Fibroblast of skin of back (primary cell): ENCODE measurements at places on chromosomes 4 and X.

DNA sequence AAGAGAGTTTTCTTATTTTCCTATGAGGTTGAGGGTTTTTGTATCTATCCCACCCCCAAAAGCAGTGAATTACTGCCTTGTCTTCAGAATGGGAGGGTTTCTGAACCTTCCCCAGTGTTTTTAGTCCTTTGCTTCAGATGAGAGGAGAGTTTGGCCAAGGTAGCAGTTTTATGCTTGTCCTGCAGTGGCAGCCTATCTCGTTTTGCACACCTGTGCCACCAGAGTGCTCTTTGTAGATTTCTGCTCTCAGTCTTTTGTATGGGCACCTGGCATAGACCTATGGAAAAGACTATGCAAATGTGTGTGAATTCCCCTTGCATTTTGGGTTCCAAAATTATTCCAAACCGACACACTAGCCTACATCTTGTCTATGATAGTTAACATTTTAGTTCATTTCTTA is 5.8 kb downstream of the TBC1D19 start:
- no peak for DNase-seq

DNA sequence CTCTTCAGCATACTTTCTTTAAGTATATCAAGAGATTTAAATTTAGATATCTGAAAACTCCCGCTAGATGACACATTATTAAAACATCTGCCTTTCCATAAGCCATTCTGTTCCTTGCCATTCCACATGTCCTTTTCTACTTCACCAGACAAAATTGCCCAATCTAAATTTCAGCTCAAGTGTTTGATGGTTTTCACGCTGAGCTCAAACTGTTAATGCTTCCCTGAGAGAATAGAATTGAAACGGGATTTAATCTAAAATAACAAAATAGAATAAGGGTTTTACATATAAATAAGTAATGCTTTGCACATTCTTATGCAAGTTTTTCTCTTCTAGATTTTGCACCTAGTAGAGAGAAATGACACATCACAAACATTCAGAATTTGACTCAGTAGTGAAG is 764.5 kb upstream of the TENM3 start:
- peak; percentile 17 for DNase-seq

- no peak for DNase-seq
Observed at GRCh38 chr4:102246416-102246815, 98.9 kb downstream of the SLC39A8 start.

- no peak for DNase-seq
Observed at GRCh38 chrX:154091678-154092077, 5.8 kb downstream of the MECP2 start.

DNA sequence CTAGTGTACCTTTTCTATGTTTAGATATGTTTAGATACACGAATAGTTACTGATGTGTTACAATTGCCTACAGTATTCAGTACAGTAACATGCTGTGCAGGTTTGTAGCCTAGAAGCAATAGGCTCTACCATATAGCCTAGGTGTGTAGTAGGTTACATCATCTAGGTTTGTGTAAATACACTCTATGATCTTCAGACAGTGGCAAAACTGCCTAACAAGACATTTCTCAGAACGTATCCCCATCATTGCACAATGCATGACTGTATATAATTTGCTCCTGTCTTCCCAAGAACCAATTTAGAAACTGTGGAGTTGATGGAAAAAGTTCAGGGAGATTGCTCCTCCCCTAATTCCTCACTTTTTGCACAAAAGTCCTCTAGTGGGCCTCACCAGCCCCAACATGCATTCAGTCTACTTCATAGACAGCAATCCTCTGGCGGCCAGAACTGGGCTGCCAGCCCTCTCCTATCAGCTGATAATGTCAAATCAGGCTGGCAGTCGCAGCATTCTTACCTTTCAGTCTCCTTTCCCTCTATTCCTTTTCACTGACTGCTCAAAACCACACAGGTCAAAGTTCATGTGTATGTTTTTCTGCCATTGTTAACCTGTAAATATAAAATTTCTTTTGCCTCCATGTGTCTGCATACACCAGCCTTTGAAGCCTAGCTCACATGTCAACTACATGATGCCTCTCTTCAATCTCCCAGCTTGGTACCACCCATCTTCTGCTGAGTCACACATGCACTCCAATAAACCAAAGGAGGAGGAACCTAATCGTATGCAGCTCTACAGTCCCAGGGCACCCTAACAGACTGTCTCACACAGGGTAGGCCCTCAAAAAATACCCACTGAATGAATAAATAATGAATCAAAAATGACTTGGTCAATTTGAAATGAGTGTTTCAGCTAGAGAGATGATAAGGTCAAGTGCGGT is 32.0 kb downstream of the BCLAF3 start:
- no peak for DNase-seq

- no peak for DNase-seq
Observed at GRCh38 chr4:89871211-89871610, 23.4 kb upstream of the MMRN1 start.

GRCh38 chr4:84493092-84493850 is 5.8 kb downstream of the NKX6-1 start:
- DNase-seq, result peak; percentile 25

DNA sequence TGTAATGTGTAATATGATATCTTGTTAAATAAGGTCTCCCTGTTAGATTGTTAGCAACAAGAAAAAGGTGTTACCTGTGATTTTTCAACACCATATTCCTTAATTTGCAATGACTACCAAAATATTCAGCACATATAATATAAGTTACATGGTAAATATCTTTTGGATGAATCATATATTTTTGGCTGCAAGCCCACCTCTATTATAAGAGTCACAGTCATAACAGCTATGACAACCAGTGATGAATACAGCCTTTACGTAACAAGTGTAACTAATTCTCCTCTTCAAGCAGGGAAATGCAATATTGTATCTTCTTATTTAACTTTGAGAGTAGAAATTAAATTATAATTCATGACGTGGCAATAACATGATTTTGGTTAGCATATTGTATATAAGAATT is 187.0 kb downstream of the NLGN4X start:
- DNase-seq, result peak; percentile 45

GRCh38 chr4:98539299-98539698 is 119.1 kb downstream of the TSPAN5 start:
- no peak for DNase-seq

DNA sequence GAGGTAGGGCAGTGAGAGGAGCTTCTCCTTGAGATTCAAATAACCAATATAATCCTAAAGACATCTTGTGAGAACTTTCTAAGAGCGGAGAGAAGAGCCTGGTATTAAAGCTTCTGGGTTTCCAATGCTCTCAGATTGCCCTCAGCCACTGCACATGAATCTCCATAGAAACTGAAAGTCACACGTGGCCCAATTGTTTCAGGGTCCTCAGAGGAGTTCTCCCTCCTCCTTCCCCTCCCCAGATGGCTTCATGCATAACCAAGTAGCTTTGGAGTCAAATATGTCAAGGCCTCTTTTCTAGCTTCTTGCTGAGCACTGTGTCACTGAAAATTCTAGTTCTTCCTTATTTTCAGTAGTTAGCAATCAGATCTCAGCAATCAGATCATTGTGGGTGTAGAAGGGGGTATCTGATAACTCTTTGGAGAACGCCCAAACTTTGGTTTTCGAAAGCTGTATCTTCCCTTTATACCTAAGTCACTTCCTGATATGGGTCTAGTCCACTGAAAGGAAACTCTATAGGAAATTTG is 2.2 kb downstream of the BTK start:
- no peak for DNase-seq

DNA sequence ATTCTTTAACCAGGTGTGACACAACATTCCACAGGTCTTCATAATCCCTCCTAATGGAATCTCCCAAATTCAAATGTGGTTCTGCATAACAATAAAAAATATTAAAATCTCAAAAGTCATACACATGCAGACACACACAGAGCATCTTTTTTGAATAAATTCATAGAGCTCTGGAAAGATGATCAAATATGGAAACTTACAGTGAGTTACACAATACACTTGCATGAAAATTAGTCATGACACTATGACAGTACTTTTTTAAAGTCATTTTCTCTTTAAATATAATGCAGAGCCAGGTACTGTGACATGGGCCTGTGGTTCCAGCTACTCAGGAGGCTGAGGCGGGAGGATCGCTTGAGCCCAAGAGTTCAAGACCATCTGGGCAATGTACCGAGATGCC is 38.9 kb downstream of the DDX60L start:
- no peak for DNase-seq

- DNase-seq, result peak; percentile 25
Observed at GRCh38 chr4:76655566-76656479, 220.8 kb downstream of the SHROOM3 start.

GRCh38 chrX:123217077-123217476 is 33.0 kb downstream of the GRIA3 start:
- peak; percentile 42 for DNase-seq

DNA sequence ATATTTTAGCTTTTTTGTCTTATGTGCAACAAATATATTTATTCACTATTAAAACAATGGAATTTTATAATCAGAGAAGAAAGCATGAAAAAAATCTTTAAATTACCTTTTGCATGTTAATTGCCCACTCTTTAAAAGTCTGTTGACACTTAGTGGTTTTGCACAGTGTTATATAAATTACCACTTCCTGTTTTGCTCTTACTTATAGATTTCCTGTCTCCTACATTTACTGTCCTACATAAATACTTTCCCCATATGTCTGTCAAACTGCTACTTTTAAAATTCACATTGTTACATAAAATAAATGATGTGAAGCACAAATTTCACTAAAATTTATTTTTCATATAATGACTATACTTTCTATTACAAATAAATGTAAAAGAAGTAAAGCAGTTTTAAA is 161.1 kb upstream of the NDST4 start:
- no peak for DNase-seq

DNA sequence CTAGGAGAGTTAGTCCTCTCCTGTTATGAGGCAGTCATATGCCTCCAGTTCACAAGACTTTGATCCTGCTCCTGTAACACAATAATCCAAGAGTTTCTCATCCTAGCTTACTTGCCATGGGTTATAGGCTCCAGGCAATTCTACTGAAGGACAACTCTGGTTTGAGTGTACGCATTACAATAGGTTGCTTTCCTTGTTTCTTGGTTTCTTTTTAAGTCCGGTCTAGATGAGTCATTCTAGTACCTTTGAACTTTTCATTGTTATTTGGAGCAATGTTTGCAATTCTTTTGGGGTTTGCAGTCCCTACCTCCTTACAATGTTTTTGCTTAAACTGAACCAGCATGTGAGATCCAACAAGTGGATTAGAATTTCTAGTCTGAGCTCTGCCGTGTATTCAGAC is 109.1 kb downstream of the ANAPC4 start:
- DNase-seq, result no peak

GRCh38 chrX:70398899-70399298 is 24.2 kb upstream of the GDPD2 start:
- DNase-seq, result peak; percentile 17

- DNase-seq, result no peak
Observed at GRCh38 chr4:173360587-173361221, 10.1 kb upstream of the SAP30 start.

DNA sequence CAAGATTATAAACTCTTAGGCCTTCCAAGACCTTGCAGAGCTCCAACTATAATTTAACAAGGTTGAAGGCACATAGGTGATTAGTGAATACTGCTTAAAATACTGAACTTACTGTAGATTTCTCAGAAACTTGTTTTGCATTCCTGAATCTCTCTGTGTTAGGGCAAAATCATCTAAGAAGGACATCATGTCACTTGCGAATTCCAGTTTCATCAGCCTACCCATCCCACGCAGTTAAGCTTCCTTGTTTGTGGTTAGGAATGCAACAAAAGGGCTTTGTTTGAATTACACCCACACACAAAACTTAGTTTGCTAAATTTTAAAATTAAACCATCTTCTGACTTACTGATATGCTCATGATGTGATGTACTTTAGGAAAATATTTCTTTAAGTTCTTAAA is 174.0 kb downstream of the SOWAHB start:
- DNase-seq, result peak; percentile 79

GRCh38 chr4:38615847-38616246 is 48.2 kb upstream of the KLF3 start:
- DNase-seq, result no peak

GRCh38 chrX:41317477-41318208 is 16.3 kb upstream of the DDX3X start:
- DNase-seq, result no peak

DNA sequence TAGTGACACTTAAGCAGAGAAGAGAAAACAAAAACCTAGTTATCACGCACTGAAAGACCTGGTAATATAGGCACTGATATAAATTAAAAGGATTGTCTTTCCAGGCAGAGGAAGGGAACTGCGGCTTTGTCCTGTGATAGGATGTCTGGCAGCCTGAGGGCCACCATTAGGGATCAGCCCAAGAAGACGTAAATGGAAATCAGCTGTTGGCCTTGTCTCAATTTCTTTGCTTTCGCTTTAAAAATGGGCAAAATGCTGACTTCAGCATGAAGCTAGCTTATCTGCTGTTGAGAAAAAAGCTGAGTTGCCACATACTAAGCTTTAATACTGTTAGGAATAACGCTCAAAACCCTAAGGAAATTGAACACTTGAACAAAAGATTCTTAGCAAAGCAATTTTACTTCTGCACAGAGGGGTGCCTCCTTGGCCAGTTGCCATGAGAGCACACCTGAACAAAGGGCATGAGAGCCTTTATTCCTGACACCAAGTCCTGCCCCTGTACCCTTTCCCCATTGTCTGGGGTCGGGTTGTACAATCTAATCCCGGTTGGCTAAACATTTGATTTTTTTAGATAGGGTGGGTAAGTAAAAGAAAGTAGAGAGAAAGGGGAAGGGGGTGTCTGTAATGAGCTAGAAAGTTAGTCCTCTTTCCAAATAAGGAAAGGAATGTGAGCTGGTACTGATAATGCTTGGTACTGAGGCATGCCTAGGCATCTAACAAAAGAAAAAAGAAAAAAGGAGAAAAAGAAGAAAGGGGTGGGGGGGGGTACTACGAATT is 85.1 kb upstream of the UCP1 start:
- peak; percentile 55 for DNase-seq

DNA sequence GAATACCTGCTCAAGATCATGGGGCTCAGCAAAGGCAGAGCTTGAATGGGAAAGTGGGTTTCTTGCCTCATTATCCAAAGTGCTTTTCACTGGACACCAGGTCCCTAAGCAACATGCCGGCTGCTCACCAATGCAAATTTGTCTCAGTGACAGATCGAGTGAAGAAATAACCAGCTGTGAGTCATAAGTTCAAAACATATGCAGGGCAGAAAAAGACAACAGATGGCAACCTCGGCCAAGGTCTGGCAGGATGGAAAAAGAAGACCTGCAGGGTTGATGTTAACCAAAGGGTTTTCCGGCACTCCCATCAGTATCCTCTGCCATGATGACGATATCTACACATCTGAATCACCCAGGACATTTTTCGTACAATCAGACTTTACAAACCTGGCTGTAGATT is 124.1 kb downstream of the AFAP1 start:
- DNase-seq, result peak; percentile 71

DNA sequence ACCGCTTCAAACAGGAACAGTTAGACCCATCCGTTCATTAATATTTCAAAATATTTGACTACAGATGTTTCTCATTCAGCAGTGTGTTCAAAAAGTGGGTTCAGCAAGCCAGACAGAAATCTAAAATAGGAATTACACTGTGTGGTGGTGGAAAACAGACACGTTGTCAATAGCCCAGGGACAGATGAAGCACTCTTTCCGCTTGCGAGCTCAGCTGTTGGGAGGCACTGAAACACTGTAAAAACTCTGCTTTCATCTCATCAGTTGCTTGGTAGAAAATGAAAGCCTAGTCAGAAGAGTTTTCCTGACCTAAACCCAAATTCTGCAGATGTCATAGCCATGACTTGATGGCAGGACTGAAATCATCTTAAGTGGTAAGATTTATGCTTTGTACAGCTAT is 38.5 kb downstream of the LRP2BP start:
- DNase-seq, result peak; percentile 49
